ENCODE measurements at places on chromosomes 11 and 22.
A peak's percentile ranks its signal among the peaks of the same experiment; 100 is the strongest.

DNA sequence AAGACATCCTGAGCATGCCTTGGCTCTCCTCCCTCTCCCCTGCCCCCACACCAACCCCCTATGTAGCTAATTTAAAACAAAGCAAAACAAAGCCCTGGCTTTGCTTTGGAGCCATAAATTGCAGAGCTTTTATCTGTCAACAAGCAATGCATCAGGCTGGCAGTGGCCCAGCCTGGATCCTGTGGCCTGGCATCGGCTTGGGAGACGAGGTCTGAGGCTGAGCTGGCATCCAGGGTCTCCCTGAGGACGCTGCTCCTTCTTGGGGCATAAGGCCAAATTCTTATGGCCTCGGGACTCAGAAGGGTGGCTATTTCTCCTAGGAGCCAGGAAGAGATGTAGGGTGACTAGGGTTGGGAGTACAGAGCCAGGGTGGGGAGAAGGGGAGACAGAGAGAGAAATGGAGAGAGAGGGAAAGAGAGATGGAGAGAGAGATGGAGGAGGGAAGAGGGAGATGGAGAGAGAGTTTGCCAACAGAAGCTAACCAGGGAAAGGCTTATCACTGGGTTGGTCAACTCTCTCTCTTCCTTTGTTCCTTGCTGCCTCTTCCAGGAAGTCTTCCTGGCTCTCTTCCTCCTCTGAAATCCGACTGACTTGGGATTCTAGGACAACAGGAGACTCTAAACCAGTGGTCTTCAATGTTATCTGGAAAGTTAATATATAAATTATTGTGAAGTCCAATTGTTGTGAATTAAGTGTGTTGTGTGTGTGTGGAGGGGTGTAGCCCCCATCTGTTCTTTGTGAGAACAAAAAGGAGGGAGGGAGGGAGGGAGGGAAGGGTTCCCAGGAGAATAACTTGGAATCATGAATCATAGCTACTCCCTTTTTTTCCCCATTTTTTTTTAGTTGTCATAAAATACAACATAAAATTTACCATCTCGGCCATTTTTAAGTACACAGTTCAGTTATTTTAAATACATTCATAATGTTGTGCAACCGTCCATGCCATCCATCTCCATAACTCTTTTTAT lies 29.1 kb downstream of the TSPAN18 start:
- no peak for DNase-seq

DNA sequence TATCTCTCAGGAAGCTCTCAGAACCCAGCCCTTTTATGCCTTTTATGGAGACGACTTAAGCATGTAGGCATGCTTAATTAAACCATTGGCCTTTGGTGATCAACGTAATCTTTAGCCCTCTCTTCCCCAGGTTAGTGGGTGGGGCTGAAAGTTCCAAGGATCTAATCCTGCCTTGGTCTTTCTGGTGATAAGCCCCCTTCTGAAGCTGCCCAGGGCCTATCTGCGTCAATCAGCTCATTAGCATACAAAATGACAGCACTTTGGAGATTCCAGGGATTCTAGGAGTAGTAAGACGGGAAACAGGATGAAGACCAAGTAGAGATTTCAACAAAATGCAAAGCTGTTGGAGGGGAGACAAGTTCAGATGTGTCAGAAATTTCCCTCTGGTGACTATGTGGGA lies 3.1 kb downstream of the FAM118A start:
- no peak for DNase-seq

GRCh38 chr22:44887941-44888366 lies 121.9 kb downstream of the PHF21B start:
- no peak for DNase-seq

- DNase-seq = no peak
Observed at GRCh38 chr11:114815176-114815575, 136.8 kb downstream of the NXPE2 start.

DNA sequence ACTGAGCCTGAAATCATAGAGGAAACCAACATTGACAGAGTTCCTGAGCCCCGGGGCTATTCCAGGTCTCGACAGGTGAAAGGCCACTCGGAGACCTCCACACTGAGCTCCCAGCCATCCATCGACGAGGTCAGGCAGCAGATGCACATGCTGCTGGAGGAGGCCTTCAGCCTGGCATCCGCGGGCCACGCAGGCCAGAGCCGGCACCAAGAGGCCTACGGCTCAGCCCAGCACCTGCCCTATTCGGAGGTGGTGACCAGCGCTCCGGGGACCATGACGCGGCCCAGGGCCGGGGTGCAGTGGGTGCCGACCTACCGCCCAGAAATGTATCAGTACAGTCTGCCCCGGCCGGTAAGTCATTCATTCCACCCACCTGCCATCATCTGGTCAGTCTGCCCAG lies 54.9 kb downstream of the C11orf91 start:
- DNase-seq = no peak

GRCh38 chr11:66745356-66746235 lies 16.6 kb upstream of the SPTBN2 start:
- DNase-seq = peak; percentile 11

DNA sequence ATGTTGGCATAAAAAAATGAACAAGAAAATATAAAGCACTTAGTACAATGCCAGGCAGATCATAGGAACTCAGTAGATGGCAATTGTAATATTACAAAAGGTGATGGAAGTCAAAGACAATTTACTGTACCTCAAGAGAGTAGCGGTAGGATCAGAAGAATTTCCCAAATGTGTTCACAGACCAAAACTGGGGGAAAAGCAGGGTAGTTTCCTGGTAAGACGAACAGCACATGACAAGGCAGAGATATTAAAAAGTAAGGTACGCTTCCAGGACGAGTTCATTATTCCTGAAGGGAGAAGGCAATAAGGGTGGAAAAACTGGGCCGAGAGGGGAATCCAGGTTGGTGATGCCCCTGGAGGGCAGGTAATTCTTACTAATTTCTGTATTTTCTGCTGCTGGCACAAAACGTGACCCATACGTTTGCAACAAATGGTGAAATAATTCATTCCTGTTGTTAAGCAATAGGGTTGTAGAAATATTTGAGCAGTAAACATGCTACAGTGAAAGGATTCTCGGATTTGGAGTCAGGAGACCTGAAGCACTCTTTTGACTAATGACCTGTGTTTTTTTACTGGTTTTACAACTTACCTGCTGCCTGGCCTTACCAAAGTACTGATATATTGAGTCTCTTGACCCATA lies 786 bp upstream of the ANKRD42 start:
- no peak for DNase-seq

DNA sequence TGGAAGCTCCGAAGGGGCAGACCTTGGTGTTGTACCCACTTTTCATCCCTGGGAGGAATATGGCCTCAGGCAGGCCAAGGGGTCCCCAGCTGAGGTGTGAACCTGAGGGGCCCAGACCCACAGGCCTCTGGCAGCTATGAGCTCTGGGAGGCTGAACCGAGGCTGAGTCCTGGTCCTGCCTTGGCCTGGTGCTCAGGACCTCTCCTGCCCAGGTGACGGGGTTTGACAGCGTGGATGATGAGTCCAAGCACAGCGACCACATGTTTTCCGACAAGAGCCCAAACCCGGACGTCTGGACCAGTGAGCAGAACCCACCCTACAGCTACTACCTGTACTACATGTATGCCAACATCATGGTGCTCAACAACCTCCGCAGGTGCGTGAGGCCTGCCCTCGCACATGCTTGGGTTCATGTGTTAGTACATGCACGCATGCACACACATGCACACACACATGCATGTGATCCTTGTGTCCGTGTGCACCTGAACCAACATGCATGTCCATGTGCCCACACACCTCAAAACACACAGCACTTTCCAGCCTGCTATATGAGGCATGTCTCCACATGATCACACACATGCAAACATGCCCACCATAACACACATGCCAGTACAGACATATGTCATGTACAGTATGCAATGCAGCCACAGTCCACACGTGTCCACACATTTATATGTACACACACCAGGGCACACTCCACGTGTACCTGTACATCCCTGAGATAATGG lies 40.9 kb downstream of the RNF141 start:
- DNase-seq = no peak

DNA sequence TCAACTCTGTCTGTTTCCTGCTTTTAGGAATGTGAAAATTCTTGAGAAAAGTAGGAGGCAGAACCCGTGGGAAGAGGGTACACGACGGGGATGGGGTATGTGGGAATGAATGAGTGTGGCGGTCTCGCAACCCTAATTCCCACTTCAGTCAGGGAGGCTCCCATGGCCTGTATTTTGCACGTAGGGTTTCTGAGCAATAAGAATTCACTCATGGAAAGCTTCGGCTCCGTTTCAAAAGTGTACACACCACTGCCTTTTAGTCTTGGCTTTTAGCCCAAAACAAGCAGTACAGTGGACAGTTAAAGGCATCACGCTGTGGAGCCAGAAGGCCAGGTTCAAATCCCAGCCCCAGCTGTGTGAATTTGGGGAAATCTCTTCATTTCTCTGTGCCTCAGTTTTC lies 116.7 kb downstream of the MN1 start:
- no peak for DNase-seq

DNA sequence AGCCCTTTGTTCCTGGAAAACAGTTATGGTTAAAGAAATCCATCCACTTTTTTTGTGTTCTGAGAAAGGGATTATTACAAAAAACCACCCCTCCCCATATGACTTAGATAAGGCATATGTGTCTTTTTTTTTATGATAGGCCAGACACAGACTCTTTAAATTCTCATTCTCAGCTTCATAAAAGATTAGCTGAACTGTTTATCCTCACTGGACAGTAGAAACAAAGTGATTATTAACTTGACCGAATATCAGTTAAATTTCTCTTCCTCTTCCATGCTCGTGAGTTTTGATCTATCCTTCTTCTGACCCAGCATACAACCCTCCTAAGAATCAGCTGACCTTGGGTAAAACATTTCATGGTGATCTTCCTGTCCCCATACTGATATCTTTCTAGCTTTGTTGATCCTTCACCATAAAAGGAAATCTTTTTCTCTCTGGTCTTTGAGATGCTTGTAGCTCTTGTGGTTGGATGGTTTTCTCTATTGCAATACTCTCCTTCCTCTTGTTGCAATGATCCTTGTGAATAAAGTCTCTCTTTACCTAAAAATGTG lies 26.2 kb downstream of the OR2AG2 start:
- no peak for DNase-seq

DNA sequence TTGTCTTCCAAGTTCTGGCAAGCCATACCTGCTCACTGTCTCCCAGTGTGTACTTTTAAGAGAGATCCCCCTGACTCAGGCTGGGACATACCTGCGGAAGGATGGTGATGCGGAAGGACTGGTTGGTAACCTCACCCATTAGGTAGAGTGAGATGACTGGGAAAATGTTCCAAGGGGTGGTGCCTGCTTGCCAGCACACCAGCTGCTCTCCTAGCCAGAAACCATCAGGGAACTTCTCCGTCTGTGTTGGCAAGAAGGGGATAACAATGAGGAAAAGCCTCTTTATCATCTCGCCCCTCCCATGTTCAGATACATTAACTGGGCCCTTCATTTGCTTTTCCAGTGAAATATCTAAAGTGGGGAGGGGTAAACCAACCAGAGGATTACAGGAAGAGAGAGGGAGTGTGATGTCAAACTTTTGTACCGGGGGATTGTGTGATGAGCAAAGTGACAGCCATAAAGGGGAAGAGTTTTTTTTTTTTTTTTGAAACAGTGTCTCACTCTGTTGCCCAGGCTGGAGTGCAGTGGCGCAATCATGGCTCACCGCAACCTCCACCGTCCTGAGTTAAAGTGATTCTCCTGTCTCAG lies at the start of gene BACE1-AS:
TSS of gene BACE1-AS (plus strand) at position 538 of the 588 bp plus-strand sequence.
- no peak for DNase-seq

GRCh38 chr22:24105013-24105360 lies 76.3 kb upstream of the SUSD2 start:
- DNase-seq = no peak

- no peak for DNase-seq
Observed at GRCh38 chr22:19150482-19151328, 613 bp upstream of the GSC2 start.

DNA sequence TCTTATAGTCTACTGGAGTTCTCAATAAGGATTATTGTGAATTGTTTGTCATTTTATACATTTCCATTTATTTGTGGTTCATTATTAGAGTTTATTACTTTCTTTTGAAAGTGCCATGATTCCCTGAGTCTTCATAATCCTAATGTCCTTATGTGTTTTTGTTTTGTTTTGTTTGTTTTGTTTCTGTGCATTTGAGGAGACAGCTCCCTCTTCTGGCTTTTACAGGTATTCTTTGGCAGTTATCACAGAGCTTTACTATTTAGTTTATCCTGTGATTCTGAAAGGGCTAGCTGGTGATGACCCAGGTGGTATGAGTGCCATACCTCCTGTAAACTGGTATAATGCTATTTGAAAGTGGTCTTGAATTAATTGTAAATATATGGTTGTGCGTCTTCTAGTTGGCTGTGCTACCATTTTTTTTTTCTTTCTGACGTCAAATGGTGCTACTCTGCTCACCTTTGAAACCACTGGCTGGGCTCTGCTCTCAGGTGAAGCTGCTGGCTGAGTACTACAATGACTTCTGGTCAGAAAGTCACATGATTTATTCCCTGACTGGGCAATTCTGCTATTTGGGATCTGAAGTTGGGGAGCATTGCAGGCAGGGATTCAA lies 751.2 kb downstream of the JRKL start:
- DNase-seq = no peak

- no peak for DNase-seq
Observed at GRCh38 chr11:83025267-83025704, 46.4 kb downstream of the RAB30 start.

- no peak for DNase-seq
Observed at GRCh38 chr11:37459456-37459855, 861.4 kb upstream of the RAG2 start.

- no peak for DNase-seq
Observed at GRCh38 chr22:37454857-37455686, 27.8 kb upstream of the ELFN2 start.

GRCh38 chr11:69377029-69377952 lies 83.3 kb downstream of the MYEOV start:
- no peak for DNase-seq

DNA sequence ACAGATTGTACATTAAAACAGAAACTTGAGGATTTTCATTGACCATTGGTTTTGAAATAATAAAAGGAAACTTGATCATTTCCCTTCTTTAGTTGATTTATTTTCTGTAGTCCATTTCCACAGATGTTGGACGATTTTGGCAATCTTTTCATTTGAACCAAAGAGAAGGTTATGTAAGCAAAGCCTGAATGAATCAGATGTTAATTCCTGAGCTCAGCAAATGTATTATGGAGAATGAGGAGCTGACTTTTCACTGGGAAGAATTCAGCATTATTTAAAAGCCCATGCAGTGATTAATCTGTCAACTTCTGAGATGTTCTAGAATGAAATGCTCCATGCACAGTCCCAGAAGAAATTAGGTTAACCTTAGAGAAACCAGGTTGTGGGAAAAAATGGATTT lies 29.0 kb downstream of the ELMOD1 start:
- DNase-seq = no peak

DNA sequence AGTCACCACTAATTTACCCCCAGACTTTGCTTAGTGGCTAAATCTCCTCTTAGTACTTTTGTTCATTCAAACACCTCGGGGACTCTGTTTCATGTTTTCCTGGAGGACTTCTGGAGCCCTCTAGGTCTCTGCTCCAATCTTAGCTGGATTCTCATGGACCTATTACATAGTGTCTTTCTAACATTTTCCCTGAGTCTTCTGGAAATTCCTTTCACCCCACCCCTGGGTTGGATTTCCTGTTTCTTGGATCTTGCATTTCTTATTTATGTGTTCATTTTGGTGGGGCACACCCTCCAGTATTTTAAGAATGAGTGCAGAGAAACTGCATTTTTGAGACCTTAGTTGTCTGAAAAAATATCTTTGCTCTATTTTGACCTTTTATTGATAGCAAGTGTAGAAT lies 220.1 kb downstream of the BLID start:
- DNase-seq = no peak
